ENCODE measurements at places on chromosomes 13 and 19. TPM values are rescaled to one million over a fixed set of nuclear protein-coding genes. Genes with fewer than 3 reads are reported as not detected.

ARHGAP45 gene
- 154 TPM for total RNA-seq

CD209 gene
- total RNA-seq: not detected

A1BG gene
- total RNA-seq: 20.5 TPM

TGFBR3L gene
- not detected for total RNA-seq

S1PR4 gene
- total RNA-seq: not detected

MBD3L2 gene
- not detected for total RNA-seq

MAB21L1 gene
- not detected for total RNA-seq

ZFP28 gene
- total RNA-seq: 20.7 TPM

GPR12 gene
- total RNA-seq: not detected

PSG4 gene
- total RNA-seq: not detected

GRCh38 chr13:41457589-41458186, 338 bp downstream of the RGCC start:
- no peak for DNase-seq

DNA sequence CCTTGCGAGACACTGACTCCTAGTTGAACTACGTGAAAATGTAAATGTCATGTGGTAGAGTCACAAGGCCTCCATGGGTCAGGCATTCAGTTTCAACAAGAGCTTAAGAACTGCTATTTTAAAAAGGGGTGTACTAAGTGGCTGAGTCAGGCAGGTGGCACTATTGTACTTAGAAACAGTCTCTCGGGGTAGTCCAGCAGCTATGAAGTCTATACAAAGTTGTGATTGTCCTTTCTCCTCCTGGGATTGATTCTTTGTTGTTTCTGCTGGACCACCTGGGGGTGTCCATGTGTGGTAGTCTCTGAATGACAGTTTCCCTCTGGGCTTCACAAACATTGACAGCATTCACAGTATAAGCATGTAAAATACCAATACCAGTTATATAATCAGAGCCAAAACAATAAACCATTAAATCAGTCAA, 33.0 kb downstream of the UGGT2 start:
- DNase-seq: no peak

DNA sequence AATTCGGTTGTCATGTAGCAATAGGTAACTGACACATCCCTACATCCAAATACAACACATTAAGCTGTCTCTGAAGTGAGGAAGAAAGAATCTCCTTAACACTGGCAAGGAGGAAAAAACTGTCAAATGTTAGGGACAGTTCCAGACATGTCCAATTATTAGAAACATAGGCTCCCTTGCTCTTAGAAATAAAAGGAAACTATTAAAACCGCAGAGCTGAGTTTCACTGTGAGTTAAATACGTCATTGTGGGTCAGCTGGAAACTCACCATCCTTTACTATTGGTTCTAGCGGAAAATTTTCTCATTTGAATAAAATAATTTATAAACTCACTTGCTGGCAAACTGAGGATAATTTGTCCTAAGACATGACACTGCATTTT, 40.7 kb downstream of the STARD13 start:
- DNase-seq: no peak

- DNase-seq: no peak
Measured at GRCh38 chr13:65966991-65967451, 1263.1 kb downstream of the PCDH9 start.

GRCh38 chr19:10653732-10654609, at the start of gene ILF3:
TSS of gene ILF3 (plus strand) at chr19:10654346. CDS start at chr19:10670606, 16,260 bp downstream.
- peak; percentile 100 for DNase-seq

- no peak for DNase-seq
Measured at GRCh38 chr19:10642473-10643171, 11.5 kb upstream of the ILF3 start.

GRCh38 chr19:33375156-33375836, 1.8 kb downstream of the CEBPG start:
- DNase-seq: no peak

DNA sequence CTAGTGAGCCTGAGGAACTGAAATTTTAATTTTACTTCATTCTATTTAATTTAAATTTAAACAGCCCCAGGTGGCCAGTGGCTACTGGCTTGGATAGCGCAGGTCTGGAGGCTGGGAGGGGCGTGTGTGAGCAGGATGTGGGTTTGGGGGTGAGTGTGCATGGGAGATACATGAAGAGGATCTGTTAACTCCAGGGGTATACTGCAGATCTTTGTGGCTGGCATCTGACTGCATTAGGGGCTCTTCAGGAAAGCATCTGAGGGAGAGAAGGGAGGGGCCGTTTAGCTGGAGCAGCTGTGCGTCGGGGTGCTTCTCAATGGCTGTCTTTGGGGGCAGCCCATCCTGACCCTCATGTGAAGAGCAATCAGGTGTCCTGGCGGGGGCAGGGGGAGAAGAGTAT, 6.8 kb downstream of the SHANK1 start:
- DNase-seq: no peak

DNA sequence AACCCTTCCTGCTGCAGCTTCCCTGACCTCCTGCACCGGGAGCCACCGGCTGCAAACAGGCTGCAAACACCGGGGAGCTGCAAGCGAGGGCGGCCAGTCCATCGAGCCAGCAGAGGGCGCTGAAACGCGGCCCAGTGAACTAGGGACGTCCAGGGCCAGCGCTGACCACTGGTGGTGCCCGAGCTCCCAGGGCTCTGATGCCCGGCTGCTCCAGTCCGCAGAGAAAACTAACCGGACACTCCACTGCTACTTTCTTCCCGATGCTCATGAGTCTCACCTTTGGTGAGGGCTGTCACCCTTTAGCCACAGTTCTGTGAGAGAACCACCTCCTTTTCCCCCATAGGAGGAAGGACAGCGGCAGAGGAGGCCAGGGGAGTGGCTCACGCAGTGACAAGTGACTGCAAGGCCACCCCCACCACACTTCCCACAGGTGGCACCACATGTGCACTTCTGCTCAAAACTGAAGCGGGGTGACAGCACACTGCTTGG, 82.8 kb upstream of the MTIF3 start:
- DNase-seq: peak; percentile 62

DNA sequence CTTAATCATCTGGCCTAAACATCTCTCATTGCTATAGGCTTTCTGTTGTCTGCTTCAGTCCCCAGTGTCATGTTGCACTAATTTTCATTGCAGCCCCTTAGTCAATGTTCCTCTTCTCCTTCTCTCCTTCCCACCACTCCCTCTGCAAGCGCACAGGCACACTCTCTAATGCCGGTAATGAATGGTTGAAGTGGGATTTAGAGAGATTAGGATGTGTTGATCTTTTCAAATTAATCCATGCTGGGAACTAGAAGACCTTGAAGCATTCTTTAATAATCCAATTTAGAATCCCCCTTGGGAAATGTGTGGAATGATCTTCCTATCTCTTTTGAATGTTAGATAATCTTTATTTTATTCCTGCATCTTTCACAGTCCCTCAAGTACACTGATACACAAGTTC, 33.2 kb upstream of the NDFIP2 start:
- DNase-seq: no peak

DNA sequence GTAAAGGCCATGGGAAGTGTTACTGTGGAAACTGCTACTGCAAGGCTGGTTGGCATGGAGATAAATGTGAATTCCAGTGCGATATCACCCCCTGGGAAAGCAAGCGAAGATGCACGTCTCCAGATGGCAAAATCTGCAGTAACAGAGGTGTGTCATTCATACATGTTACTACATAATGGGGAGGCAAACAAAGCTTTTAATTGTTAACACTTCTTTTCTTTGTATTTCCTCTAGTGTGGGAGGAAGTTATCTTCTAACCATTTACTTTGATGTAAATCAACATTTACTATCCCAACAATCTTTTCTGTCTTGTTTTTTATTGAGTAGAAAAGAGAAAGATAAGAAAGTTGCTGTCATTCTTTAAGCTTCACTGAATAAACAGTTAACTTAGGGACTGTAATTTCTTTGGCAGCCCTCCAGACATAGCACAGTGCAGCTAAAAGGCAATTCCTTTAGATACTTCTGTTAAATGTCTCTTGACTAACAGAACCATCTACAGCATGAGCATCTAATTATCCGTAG, 126.9 kb downstream of the ITGBL1 start:
- DNase-seq: no peak

- DNase-seq: no peak
Measured at GRCh38 chr13:59279576-59279975, 884.2 kb downstream of the DIAPH3 start.

DNA sequence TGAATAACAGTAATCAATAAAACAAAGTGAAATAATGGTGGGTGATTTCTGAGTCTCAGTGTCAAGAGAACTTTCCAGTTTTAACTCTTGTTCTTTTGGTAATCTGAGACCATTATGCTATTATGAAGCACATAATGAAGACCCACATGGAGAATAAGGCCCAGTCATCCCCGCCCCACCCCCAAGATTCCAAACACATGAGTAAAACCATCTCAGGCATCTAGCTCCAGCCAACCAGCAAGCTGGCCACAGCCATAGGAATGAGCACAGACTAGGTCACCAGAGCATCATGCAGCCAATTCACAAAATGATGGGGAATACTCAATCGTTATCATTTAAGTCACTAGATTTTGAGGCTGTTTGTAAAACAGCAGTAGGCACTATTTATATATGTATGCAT, 1769.0 kb upstream of the PCDH20 start:
- no peak for DNase-seq

DNA sequence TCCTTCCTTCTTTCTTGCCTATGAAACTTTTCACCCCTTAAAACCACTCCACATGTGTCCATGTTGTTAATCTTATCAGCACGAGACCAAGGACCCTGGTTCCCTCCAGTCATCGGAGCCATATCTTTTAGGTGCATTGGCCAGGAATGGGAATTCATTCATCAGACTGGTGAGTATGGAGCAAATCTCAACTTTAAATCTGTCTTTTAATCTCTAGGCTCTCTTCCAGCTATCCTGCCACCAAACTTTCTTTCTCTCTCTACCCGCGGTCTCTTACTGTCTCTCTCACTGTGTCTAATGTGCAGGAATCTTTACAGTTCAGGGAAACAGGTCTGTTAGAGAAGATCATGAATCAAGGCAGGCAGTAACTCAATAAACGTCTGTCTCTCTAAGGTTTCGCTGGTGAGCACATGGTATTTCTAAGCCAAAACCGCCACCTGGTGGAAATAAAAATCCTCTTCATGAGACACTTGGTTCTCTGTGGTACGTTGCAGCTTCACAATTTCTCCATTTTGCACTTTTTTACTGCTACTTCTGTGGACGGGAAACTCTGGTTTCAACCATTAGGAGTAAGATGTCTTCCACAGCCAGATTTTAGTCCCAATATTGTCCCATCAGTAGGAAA, 16.1 kb downstream of the LGALS16 start:
- no peak for DNase-seq

GRCh38 chr13:50144246-50145160, 129.3 kb downstream of the KCNRG start:
- no peak for DNase-seq

- no peak for DNase-seq
Measured at GRCh38 chr13:114031631-114032030, 57.8 kb upstream of the C13orf46 start.

- DNase-seq: no peak
Measured at GRCh38 chr19:37719927-37720265, 335 bp upstream of the ZNF607 start.

- DNase-seq: no peak
Measured at GRCh38 chr19:19214892-19215291, 3.1 kb downstream of the NCAN start.

DNA sequence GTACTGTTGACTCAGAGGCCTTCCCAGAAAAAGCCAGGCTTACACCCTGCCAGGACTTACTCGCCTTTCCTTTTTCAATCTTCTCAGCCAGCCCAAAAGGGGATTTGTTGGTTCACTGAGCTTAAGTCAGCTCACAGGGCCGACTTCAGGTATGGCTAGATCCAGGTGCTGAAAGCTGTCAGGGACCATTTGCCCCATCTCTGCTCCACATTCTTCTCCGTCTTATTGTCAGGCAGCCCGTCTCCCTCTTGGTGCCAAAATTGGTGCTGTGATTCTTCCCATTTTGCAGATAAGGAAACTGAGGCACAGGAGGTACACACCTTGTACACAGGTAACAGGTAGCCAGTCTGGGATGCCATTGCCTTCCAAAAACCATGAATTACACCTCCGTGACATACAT, 2.4 kb downstream of the C19orf38 start:
- no peak for DNase-seq

DNA sequence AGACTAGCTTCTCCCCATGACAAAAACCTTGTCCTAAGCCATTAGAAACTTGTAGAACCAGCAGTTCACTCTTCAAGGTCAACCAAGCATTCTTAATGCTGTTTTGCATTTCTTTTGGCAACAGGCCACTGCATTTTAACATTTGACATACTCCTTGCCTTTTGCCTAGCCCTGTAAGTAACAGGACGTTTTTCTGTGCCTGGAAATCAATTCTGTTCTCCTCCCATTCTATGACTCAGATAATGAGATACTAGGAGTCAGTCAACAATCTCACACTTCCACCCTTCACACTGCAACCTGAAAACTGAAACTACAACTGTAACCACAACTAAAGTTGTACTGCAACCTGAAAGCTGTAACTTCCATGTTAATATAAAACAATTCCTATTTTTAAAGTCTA, 268.7 kb downstream of the MZT1 start:
- no peak for DNase-seq
